H1 (cell line): ENCODE measurements at places on chromosomes 5 and 9. TPM values are rescaled to one million over a fixed set of nuclear protein-coding genes. Genes with fewer than 3 reads are reported as not detected.

Gene ZNF618
- 28.5 and 31.4 TPM in 2 replicates for total RNA-seq

Gene GABRA6
- not detected in 2 replicates for total RNA-seq

Gene PTPN3
- 3.7 TPM in 2 replicates for total RNA-seq

- H3K4me1 ChIP-seq = peaks cover 32% of the 10 kb centered on the region
- H3K27ac ChIP-seq = no peak overlapping the region
- H3K4me3 ChIP-seq = no peak overlapping the region
- peaks cover 96% of the 10 kb centered on the region for H3K27me3 ChIP-seq
- DNase-seq = no peak
- H3K36me3 ChIP-seq = no peaks in the 10 kb centered on the region; the same call in 1 of the 2 replicates
These were observed 11.1 kb downstream of the LHX6 start for GRCh38 chr9:122217640-122218039.

- H3K4me1 ChIP-seq = no peaks in the 10 kb centered on the region
- no peak overlapping the region for H3K27ac ChIP-seq
- no peak overlapping the region for H3K4me3 ChIP-seq
- H3K36me3 ChIP-seq = peaks cover 3% of the 10 kb centered on the region; the same call in 1 of the 2 replicates
These were observed 109.8 kb downstream of the GIN1 start for GRCh38 chr5:103010168-103010567.

GRCh38 chr9:113564498-113565237 lies 101.1 kb downstream of the RGS3 start:
- no peak for DNase-seq
- H3K4me3 ChIP-seq = peak overlapping the region; percentile 45
- H3K27me3 ChIP-seq = no peaks in the 10 kb centered on the region
- H3K4me1 ChIP-seq = peaks cover 23% of the 10 kb centered on the region
- H3K36me3 ChIP-seq = no peaks in the 10 kb centered on the region

- H3K4me3 ChIP-seq = no peak overlapping the region
- no peaks in the 10 kb centered on the region for H3K4me1 ChIP-seq
- H3K27me3 ChIP-seq = no peaks in the 10 kb centered on the region
- H3K36me3 ChIP-seq = no peaks in the 10 kb centered on the region
These were observed 26.8 kb upstream of the PRUNE2 start for GRCh38 chr9:76932757-76933156.

- H3K4me3 ChIP-seq = no peak overlapping the region
- no peaks in the 10 kb centered on the region for H3K27me3 ChIP-seq
- H3K4me1 ChIP-seq = peaks cover 6% of the 10 kb centered on the region; the same call in 1 of the 2 replicates
- H3K27ac ChIP-seq = no peak overlapping the region
These were observed 431.6 kb upstream of the C9orf72 start for GRCh38 chr9:28004900-28005299.

DNA sequence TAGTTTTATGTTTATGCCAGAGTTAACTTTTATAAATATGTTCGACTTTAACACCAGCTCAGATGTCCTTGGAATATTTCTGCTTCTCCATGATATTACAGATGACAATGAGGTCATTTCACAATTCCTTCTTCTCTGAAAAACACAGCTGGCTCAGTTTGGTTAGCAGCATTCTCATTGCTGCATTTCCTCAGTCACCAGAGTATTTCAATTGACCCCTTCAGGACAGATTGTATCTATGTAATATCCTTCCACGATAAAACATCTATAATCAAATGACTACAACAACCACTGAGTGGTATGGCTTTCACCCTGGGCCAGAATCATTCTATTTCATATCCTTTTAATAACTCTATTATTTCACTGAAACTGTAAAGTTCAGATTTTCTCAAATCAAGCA lies 148.7 kb downstream of the OXCT1 start:
- no peaks in the 10 kb centered on the region for H3K27me3 ChIP-seq
- no peak overlapping the region for H3K4me3 ChIP-seq
- no peaks in the 10 kb centered on the region for H3K36me3 ChIP-seq
- DNase-seq = no peak
- H3K4me1 ChIP-seq = no peaks in the 10 kb centered on the region
- no peak overlapping the region for H3K27ac ChIP-seq

- H3K27ac ChIP-seq = no peak overlapping the region
- H3K4me3 ChIP-seq = no peak overlapping the region
- no peaks in the 10 kb centered on the region for H3K27me3 ChIP-seq
- H3K4me1 ChIP-seq = no peaks in the 10 kb centered on the region; the same call in 1 of the 2 replicates
These were observed 21.5 kb upstream of the WWC1 start for GRCh38 chr5:168269937-168270330.

DNA sequence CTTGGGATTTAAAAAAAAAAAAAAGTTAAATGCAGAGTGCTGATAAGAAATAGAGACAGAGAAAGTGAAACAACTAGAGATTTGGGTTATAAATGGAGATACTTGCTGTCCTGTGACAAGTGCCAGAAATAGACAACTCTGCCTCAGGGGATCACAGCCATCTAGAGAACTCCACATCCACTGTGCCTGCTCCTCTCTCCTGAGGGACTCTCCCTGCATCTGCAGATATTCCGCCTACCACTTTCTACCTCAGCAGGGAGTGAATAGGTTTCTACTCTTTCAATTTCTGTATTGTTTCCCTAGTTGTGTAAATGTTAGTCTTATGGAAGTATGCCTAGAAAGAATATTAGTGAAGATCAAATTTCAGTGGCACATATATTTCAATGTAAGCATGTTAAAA lies 307.2 kb downstream of the HTR1A start:
- no peaks in the 10 kb centered on the region for H3K4me1 ChIP-seq
- H3K27me3 ChIP-seq = no peaks in the 10 kb centered on the region
- H3K27ac ChIP-seq = no peak overlapping the region
- H3K36me3 ChIP-seq = no peaks in the 10 kb centered on the region

- no peak overlapping the region for H3K27ac ChIP-seq
- H3K4me1 ChIP-seq = no peaks in the 10 kb centered on the region
- H3K27me3 ChIP-seq = no peaks in the 10 kb centered on the region
- no peak overlapping the region for H3K4me3 ChIP-seq
- no peak for DNase-seq
- no peaks in the 10 kb centered on the region for H3K36me3 ChIP-seq
These were observed 780.7 kb downstream of the NR2F1-AS1 start for GRCh38 chr5:92800365-92800764.

DNA sequence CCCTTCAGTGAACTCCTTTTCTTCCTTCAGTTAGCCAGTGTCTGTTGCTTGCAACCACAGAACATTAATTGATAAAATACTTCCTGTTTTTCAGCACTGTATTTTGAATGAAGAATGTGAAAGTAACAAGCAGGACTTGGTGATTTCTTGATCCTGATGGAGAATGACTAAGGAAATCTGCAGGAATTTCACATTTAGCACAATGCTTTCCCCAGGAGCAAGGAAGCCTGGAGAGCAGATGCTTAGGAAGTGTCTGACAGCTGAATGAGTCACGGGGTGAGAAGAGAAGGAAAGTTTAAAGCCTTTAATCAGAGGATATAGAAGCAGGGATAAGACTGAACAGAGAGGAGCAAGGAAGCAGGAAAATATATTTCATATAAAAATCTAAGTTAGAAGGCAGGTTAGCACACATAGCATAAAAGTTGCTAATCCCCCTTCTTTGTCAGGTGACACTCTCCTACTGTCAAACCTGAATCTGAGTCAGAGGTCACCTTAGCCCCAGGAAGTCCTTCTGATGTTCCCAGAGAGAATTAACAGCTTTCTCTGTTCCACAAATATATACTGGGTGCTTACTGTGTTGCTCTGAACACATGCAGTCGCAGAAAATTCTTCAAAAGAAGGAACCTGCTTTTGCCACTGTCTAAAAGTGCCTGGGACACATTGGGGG lies 59.7 kb downstream of the GNA14 start:
- H3K27me3 ChIP-seq = no peaks in the 10 kb centered on the region
- DNase-seq = no peak
- H3K4me3 ChIP-seq = no peak overlapping the region

GRCh38 chr5:179190851-179191505 lies 130.8 kb downstream of the ZNF354C start:
- no peaks in the 10 kb centered on the region for H3K27me3 ChIP-seq
- no peak for DNase-seq
- peaks cover 22% of the 10 kb centered on the region for H3K4me1 ChIP-seq
- H3K27ac ChIP-seq = no peak overlapping the region

DNA sequence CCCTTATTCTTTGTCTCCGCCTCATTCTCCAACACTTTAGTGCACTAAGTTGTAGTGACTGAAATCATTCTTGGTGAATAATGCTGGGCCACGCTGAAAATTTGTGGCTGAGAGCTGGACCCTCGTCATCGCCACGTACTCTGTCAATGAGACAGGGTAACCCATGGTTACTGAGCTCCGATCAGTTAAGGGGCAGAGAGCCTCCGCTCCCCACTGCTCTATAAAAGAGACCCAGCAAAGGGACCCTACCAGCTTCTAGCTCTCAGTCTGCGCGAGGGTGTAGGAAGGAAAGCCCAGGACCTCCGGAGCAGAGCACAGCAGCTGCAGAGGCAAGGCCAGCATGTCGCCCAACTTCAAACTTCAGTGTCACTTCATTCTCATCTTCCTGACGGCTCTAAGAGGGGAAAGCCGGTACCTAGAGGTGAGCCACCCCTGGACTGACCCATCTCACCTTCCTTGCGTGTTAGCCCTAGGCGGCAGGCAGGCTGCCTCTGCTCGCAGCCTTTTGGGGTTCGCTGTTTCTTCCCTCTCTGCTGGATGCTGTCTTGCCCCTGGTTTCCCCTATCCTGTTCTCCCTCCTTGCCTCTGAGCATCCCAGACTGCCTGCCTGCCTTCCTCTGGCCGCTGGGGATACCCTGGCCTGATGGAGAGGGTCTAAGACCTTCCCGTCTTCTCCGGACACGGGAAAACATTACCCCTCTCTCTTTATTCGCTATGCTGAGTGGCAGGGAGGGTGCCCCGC lies at the start of gene CRHBP:
CRHBP (plus strand) TSS at position 251 of the 742 bp plus-strand sequence; CDS start at position 341, 90 bp downstream.
- no peaks in the 10 kb centered on the region for H3K36me3 ChIP-seq
- peak; percentile 63 for DNase-seq
- peaks cover 39% of the 10 kb centered on the region for H3K27me3 ChIP-seq
- peaks cover 4% of the 10 kb centered on the region for H3K4me1 ChIP-seq

DNA sequence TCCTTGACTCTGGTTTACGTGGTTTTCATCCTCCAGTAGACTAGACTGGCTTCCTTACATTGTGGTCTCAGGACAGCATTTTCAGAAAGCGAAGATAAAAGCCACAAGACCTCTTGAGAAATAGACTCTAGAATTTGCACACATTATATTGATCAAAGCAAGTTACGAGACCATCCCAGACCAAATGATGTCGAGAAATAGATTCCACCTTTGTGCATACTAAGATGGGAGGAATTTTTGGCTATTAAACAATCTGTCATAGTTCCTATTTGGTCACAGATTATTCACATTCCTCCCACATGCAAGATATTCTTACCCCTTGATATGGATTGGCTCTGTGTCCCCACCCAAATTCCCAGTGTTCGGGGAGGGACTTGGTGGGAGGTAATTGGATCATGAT lies 65.6 kb downstream of the TEX10 start:
- no peak overlapping the region for H3K27ac ChIP-seq
- H3K4me3 ChIP-seq = no peak overlapping the region
- no peaks in the 10 kb centered on the region for H3K4me1 ChIP-seq
- peaks cover 7% of the 10 kb centered on the region for H3K36me3 ChIP-seq
- no peak for DNase-seq

DNA sequence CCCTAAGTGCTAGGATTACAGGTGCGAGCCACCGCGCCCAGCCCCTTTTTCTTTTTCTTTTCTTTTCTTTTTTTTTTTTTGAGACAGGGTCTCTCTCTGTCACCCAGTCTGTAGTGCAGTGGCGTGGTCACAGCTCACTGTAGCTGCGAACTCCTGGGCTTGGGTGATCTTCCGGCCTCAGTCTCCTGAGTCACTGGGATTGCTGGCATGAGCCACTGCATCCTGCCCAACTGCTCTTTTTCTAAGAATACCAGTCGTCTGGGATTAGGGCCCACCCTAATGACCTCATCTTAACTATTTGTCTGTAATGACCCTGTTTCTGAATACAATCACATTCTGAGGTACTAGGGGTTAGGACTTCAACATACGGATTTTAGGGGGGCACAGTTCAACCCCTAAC lies 34.1 kb upstream of the NANS start:
- DNase-seq = no peak
- no peak overlapping the region for H3K27ac ChIP-seq
- no peaks in the 10 kb centered on the region for H3K4me1 ChIP-seq
- no peaks in the 10 kb centered on the region for H3K27me3 ChIP-seq
- H3K36me3 ChIP-seq = no peaks in the 10 kb centered on the region
- H3K4me3 ChIP-seq = no peak overlapping the region
